NCI-H187 treated with DMSO at 0.1 percent for 48 hours (cell line): ENCODE measurements at places on chromosomes 12 and 14.

DNA sequence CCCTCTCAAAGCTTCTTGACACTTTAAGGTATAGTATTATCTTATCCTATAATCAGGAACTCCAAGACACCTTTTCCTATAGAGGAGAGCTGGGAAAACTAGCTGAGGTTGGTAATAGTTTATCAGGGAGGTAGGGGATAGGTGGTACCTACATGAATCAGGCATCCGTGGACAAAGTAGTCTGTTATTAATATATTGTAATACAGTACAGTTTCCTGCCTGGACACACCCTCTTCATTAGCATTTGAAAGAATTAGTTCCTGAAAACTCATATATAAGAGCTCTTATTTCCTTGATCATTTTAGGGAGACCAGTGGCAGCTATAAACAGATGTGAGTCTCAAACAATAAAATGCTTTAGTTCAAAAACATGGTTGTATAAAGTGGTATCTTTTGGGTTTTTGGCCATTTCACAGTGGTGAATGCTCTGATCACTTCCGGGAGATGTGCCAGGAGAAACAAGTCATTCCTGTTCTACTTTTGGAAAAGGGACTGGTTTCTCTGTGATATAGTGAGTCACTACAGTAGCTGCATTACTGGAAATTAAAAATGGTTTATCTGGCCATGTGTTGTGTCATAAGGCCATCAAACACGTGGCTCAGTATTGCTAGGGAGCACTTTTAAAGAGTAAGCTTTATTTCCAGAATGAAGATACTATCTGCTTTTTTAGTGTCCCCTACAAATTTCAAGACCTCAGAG is 98.1 kb downstream of the KLRB1 start:
- DNase-seq = no peak

DNA sequence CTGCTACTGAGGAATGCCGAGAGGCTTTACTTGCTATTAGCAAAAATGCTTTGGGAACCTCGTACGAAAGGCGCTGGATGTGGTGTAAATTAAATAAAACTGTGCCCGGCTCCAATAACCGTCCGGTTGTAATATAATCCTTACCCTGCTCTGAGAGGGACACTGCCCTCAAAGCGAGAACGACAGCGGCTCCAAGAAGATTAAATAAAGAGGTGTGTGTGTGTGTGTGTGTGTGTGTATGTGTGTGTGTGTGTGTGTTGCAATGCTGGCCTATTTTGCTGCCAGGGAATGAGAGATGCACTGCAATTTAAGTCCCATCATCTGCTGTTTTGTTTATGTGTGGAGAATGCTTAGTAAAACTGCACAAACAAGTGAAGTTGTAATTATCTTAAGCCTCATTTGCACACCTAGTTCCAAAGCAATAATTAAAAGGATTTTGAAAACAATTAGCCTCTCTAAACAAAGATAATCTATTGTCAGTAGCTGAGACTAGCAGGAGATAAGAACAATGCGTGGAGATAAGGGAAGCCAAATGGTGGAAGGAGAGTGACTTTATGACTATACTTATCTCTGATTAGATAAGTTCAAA is 1.2 kb upstream of the SIX1 start:
- DNase-seq = peak; percentile 70

- no peak for DNase-seq
Observed at GRCh38 chr12:116600959-116601918, 42.1 kb downstream of the MAP1LC3B2 start.

GRCh38 chr14:99127651-99128167 is 144.3 kb downstream of the BCL11B start:
- no peak for DNase-seq

DNA sequence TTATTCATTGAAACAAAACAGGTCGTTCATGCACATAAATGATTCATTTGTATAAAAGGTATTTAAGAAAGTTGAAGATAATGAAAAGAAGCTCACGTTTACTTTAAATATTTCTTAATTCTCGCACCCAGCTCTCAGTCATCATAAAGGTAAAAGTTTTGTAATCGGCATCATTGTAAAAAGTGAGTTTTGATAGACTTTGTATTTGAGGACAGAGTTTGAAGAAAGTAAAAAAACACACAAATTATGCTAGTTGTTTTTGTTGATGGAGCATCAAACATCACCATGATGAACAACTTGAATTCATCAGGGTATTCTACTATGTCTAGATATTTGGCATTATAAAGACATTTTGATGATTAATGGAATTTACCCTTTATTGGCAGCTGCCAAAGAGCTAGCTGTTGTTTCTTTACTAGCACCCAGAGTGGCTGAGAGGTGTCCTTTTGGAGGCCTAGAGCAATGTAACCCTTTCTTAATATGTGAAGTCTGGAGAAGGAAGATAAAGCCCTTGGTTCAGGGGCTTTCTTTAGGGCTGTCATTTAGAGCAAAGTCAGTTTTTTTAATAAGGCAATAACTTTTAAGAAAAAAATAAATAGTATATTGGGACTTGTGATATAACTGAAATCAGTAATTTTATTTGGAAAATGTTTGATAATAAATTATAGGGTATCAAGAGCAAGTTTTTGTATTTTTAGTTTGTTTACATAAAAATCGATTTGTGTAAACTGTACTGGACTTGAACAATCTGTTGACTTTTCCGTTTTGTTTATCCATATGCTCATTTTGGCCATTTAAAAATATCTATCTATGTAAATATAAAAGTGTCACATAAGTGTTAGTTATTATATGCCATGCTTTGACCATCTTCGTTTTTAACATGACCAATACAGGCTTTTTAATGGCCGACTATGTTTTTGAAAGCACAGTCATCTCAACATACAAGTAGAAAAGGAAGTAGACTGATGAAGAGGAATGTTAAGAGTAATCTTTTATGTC is 7.4 kb downstream of the GLRX5 start:
- no peak for DNase-seq

DNA sequence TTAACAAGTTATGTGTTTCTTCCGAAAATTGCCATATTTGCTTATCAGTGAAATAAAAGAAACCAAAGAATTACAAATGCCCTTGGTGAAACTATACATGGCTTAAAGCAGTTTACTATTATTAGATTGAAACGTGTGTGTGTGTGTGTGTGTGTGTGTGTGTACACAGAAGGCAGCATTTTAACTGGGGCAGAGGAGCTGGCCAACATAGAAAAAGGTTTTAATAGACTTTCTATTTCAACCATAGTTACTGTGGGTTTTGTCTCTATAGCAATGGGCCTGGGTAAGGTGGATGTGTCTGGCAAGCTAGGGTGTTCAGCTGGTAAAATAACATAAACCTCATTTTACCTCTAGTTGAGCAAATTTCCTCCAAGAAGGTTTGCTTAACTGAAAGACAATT is 6.5 kb downstream of the PRICKLE1 start:
- DNase-seq = no peak

GRCh38 chr14:90419200-90419599 is 22.4 kb downstream of the CALM1 start:
- DNase-seq = no peak

- DNase-seq = no peak
Observed at GRCh38 chr14:23430016-23430722, 5.3 kb downstream of the MYH7 start.
